ENCODE measurements at places on chromosomes 5 and 9.

- no peak for DNase-seq
Observed at GRCh38 chr9:11356067-11356466, 743.3 kb upstream of the PTPRD start.

- peak; percentile 26 for DNase-seq
Observed at GRCh38 chr5:131514316-131515283, 120.4 kb downstream of the RAPGEF6 start.

DNA sequence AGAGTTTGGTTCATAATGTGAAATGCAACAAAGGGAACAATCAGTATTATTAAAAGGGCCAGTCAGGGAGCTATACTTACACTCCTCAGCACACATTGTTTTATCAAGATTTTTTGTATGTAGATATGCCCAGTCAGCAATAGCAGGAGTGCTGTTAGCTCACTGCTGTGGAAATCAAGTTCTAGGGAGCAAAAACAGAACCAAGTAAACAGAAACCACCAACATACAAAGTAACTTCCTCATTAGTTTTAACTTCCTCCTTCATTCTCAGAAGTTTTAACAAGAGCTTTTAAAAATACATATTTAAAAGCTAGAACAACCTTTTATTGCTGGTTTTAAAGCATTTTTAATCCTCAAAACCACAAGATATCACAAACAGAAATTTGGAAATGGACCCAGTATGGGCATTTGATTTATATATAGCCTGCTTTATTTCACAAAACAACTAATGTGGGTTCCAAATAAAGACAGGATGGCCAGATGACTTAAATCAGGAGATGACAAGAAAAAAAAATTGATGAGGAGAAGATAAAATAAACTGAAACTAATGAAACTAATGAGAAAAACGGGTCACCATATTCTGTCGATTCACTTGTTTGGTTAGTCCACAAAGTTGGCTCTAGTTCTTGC is 178.5 kb downstream of the ADAMTS12 start:
- DNase-seq = no peak

- DNase-seq = no peak
Observed at GRCh38 chr5:96476654-96477053, 43.6 kb upstream of the PCSK1 start.

- no peak for DNase-seq
Observed at GRCh38 chr5:115939059-115939458, 23.2 kb upstream of the LVRN start.

DNA sequence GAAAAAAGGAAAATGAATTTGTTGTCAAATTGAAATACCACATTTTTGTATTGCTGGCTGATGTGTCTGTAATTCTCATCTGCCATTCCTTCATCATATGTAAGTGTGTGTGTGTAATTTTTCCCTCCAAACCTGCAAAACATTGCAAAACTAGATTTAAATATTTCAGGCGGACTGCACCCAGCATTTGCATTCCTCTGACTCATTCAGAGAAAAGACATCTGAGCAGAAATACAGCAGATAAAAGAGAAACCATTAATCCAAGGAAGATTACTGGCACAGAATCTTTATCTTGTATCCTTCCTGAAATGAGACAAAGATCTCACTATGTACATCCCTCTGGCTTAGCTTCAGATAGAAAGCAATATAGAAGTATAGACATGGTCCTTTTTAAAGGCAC is 275.3 kb downstream of the TMEM38B start:
- DNase-seq = no peak

- no peak for DNase-seq
Observed at GRCh38 chr9:105360344-105360743, 87.5 kb upstream of the FSD1L start.

DNA sequence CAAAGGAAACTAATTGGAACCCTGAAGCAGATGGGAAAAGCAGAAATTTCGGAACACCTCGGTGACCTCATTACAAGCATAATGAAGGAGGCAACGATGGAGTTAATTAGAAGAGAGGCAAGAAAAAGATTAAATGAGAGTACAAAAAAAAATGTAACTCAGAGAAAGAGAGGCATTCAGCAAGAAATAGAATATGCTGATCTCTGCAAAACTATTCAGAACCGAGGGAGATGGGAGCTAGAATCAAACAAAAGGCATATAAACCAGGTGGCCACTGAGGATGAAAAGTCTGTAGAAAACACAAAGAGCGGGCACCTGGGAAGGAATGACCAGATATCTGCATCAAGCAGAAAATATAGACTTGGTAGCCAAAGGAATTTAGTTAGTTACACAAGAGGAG is 118.9 kb downstream of the CETN3 start:
- no peak for DNase-seq

- no peak for DNase-seq
Observed at GRCh38 chr5:54794135-54794975, 191.0 kb downstream of the ESM1 start.

DNA sequence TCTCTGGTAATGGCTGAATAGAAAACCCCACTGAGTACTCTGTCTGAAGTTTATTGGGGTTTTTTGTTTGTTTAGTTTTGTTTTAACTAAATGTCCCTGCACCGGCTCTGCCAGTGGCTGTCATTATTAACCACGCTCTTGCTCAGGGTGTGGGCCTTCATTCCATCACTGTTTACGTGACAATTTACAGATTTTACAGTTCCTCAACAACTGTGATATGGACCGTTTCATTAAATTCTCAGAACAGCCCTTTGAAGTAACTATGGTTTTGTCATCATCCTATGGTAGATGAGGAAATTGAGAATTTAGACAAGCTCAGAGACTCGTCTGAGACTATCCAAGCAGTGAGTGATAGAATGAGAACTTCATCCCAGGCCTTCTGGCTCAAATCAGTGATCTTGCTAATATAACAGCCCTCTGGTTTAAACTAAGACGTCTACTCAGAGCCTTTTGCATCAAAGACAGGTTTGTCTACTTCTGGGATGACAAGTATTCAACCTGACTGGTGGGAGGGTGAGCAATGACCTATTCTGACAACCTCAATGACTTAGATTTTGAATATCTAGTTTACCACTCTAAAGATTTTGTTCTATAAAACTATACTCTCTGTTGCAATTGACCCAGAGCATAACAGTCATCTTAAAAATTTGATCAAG is 77.3 kb upstream of the MAP3K1 start:
- DNase-seq = no peak

DNA sequence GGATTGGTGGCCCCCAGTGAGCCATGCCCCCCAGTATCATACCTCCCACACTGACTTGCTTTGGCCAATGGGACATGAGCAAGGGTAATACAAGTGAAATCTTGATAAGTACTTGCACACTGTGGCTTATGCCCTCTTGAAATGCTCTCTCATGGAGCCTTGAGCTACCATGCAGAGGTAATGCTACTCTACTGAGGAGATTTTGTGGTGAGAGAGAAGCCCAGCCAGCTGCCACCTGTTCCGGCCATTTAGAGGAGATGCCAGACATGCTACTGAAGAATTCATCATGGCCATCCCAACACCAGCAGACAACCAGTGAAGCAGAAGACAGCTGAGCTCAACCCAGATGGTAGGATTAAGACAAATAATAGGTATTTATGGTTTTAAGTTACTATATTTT is 299.5 kb downstream of the MEF2C start:
- no peak for DNase-seq

GRCh38 chr5:16160706-16161105 is 18.9 kb downstream of the MARCHF11 start:
- DNase-seq = peak; percentile 13

GRCh38 chr9:124274226-124274625 is 16.5 kb downstream of the NEK6 start:
- no peak for DNase-seq

GRCh38 chr9:85940275-85940831 is 593 bp upstream of the NAA35 start:
- no peak for DNase-seq

DNA sequence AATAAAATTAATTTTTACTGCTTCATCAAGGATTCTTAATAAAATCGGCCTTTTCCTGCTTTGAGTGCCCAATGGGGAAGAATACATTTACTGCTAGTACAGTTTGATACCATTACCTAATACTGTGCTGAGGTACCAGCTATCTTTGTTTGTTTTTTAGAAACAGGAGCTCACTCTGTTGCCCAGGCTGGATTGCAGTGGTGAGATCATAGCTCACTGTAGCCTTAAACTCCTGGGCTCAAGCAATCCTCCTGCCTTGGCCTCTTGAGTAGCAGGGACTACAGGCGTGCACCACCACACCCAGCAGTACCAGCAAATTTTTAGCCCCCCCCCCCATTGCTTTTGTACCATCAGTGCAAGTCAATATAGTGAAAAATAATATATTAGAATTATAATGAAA is 13.6 kb upstream of the ANKHD1 start:
- no peak for DNase-seq

GRCh38 chr9:100120286-100120685 is 21.2 kb downstream of the INVS start:
- DNase-seq = no peak

DNA sequence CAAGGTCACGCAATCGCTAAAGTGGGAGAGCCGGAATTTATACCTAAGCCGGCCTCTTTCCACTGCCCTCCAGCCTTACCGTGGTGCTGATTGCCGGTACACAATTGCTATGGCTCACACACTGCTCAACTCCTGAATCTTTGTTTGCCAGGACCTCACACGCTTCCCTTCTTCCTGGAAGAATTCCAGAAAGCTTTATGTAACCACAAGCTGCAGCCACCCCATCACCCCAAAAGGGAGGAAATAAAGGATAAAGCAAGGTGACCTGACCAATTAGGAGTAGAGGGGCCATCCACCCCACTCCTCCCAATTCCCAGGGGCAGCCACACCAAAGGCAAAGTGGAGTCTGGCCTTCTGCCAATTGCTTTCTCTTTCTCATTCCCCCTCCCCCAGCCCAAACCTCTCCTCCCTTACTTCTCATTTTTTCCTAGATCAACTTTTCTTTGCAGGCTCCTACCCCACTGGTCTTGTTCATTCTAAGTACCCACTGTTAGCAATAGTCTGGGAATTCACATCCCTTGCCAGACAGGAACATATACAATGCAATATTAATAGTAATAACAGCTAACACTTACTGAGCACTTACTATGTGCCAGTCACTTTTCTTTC is 18.0 kb upstream of the CDC23 start:
- no peak for DNase-seq

GRCh38 chr5:95773335-95774059 is 42.4 kb downstream of the RHOBTB3 start:
- peak; percentile 18 for DNase-seq

- no peak for DNase-seq
Observed at GRCh38 chr5:19301271-19301670, 686.7 kb downstream of the CDH18 start.

GRCh38 chr9:99955606-99956005 is 49.2 kb downstream of the STX17 start:
- DNase-seq = no peak

- DNase-seq = peak; percentile 68
Observed at GRCh38 chr9:21326526-21327139, 8.6 kb downstream of the KLHL9 start.

GRCh38 chr9:37531699-37532098 is 44.5 kb downstream of the FBXO10 start:
- peak; percentile 54 for DNase-seq

- no peak for DNase-seq
Observed at GRCh38 chr5:157554179-157555036, 21.2 kb downstream of the ADAM19 start.

- DNase-seq = no peak
Observed at GRCh38 chr5:161507591-161507990, 38.9 kb downstream of the GABRB2 start.

- no peak for DNase-seq
Observed at GRCh38 chr5:151675611-151676313, 11.0 kb downstream of the SPARC start.

- DNase-seq = no peak
Observed at GRCh38 chr9:102911185-102911584, 83.9 kb upstream of the CYLC2 start.

GRCh38 chr5:30099634-30100033 is 1093.9 kb upstream of the CDH6 start:
- no peak for DNase-seq

- no peak for DNase-seq
Observed at GRCh38 chr9:90878562-90878961, 76.9 kb downstream of the SYK start.

- no peak for DNase-seq
Observed at GRCh38 chr9:112380102-112380824, at the start of gene HSDL2. Gene HSDL2, plus strand, starts transcription at chr9:112380108. Its CDS starts 56 bp downstream, at chr9:112380164.

GRCh38 chr9:19371942-19372341 is 8.1 kb downstream of the RPS6 start:
- no peak for DNase-seq

DNA sequence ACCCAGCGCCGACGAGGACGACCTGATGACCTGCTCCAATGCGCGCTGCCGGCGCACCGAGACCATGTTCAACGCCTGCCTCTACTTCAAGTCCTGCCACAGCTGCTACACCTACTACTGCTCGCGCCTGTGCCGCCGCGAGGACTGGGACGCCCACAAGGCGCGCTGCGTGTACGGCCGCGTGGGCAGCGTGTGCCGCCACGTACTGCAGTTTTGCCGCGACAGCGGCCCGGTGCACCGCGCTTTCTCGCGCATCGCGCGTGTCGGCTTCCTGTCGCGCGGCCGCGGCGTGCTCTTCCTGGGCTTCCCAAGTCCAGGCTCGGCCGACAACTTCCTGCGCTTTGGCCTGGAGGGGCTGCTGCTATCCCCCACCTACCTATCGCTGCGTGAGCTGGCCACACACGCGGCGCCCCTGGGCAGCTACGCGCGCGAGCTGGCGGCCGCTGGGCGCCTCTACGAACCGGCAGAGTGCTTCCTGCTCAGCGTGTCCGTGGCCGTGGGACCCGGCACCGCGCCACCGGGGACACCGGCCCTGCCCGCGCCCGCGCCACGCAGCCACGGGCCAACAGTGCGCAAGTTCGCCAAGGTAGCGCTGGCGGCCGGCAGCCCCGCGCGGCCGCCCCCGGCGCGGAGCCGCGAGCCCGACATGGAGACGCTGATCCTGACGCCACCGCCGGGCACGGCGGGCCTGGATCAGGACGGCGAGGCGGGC is 2.7 kb upstream of the PHPT1 start:
- DNase-seq = no peak

DNA sequence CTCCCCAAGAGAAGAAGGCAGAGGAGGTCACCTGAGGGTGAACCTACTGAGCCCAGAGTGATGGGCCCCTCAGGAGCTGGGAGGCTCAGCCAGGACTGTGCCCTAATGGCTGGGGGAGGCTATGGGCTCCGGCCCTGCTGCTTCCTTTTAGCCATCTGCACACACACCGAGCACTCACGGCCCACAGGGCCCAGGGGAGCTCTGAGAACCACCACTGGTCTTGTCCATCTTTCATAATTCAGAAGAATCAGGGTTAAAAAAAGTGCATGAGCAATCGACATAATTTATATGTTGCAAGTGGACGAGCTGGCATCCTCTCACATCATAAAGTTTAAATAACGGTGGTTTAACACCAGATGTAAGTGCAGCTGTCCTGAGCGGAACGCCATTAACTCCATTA is 162.1 kb downstream of the FSTL4 start:
- no peak for DNase-seq

DNA sequence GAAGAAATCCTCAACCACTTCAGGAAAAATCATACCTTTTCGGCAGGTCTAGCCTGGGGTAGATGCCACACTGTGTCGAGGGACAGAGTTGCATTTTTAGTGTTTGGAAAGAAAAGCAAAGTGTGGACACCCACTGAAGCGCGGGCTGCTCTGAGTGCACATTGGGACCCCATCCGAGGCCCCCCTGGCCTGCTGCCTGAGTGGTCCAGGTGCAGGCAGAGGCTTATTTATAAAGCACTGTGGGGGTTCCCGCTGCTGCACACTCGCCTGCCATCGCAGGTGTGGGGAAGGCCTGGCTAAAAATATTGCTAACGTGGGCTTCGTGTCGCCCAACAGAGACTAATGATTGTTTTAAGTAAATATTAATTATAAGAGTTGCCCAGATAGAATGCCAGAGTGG is 119.4 kb downstream of the CRB2 start:
- DNase-seq = no peak

GRCh38 chr9:35661756-35662350 is 3.1 kb downstream of the ARHGEF39 start:
- peak; percentile 61 for DNase-seq
